Stimulated activated CD4-positive, alpha-beta T cell treated with anti-CD3 and anti-CD28 coated beads, Interleukin-4, amount 100 ng/mL, for 1 hour (primary cell): ENCODE measurements at places on chromosomes 7 and 10.
A peak's percentile ranks its signal among the peaks of the same experiment; 100 is the strongest.

GRCh38 chr10:94402843-94403379 is 570 bp downstream of the TBC1D12 start:
- peak; percentile 5 for DNase-seq

- no peak for DNase-seq
Measured at GRCh38 chr10:109019001-109019424, 904.3 kb downstream of the XPNPEP1 start.

- DNase-seq: no peak
Measured at GRCh38 chr7:99791021-99791420, 7.0 kb upstream of the CYP3A4 start.

DNA sequence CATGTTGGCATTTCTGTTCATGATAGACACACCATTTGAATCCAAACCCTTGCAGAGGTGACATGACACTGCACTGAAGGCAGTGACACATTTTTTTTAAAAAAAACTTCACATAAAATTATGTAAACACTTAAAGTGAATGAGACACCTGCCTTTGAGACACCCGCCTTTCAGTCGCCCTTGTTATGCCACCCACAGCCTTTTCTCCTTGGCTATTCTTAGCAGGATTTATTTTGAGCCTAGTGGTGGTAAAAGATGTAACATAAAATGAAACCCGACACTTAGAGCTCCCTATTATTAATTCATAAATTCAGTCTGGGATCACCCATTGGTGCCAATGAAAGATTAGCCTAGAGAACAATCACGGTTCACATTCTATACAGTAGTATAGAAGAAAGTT is 161.3 kb downstream of the DYNC1I1 start:
- no peak for DNase-seq

- no peak for DNase-seq
Measured at GRCh38 chr10:28928484-28928883, 251.2 kb downstream of the BAMBI start.

- no peak for DNase-seq
Measured at GRCh38 chr7:157046681-157047080, 36.2 kb upstream of the MNX1 start.

DNA sequence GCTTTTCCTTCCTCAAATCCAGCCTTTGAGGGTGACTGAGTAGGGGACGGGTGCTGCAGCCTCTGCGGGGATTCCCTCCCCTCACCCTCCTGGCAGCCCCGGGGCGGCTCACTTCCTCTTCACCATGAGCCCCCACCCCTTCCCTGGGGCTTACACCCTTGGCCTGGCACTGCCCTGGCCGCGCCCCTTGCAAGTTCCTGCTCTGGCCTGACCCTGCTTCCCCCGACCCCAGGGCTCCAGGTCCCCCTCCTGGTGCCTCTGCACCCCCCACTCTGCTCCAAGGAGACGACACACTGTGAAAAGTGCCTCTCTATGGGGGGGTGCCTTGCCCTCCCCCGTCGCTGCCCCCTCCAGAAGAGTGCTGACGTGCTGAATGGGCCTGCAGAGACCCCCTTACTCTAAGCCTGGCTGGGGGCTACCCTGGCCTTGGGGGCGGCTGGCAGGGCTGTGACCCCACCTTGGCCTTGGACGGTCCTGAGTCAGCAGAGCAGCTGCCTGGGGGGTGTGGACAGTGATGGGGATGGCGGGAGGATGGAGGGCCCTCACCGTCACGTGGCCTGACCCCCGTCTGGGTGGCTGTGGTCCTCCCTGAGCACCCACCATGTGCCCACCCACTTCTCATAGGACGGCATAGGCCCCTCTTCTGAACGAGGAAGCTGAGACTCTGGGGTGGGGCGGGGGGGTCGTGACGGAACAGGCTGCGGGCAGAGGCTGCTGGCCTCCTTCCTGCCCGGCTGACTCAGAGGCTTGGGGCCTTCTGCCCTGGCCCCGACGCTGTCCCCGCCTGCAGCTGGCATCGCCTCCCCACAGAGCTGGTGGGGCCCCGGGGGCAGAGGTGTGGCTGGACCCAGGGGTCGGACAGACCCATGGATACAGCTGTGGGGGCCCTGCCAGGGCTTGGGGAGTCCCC is 9.8 kb downstream of the LFNG start:
- no peak for DNase-seq

GRCh38 chr10:27446091-27446918 is 57.8 kb upstream of the RAB18 start:
- DNase-seq: no peak

GRCh38 chr10:2548071-2548470 is 519.3 kb upstream of the PFKP start:
- DNase-seq: no peak

GRCh38 chr10:128367807-128368206 is 241.6 kb upstream of the MKI67 start:
- no peak for DNase-seq

DNA sequence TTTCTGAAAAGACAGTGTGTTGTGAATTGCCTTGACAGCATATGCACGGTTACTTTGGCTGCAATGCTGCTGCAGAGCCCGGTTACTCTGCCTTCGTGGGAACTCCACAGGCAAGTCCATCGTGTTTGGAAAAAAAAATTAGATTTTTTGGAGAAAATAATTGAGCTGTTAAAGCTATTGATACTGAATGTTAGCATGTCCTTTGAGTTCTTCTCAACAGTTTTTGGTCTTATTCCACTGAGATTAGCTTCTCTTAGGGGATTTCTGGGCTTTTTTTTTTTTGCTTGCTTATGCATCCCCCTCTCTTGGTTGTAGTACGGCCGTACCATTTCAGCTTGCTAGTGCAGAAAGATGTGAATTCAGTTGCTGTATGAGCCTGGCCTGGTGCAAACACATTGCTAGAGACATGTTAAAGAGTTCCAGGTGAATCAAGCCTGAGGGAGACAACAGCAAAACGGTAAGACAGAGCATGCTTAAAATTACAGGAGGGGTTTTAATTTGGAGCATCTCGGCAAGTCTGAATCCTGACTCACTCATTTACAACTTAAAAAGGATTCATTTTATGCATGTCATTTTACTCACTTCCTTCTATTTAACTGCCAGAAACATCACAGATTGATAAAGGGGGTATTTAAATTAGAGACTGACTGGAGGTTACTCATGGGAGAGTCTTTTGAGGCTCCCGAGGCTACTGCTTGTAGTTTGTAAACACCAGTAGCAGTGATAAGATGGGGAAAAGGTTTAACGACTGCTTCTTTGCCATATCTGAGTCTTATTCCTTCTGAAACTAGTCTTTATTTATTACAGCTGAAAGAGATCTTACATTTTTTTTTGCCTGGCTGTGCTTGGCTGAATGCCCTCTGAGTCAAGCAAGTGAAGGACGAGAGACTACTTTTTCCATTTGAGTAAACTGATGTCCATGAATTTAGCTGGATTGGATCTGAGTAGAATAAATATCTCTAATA is 113.7 kb downstream of the CDK14 start:
- DNase-seq: no peak

GRCh38 chr10:32095116-32095733 is 39.0 kb upstream of the KIF5B start:
- no peak for DNase-seq

GRCh38 chr10:70410608-70411007 is 6.7 kb downstream of the EIF4EBP2 start:
- DNase-seq: no peak

- no peak for DNase-seq
Measured at GRCh38 chr10:102814453-102814871, 22.8 kb downstream of the CYP17A1 start.

DNA sequence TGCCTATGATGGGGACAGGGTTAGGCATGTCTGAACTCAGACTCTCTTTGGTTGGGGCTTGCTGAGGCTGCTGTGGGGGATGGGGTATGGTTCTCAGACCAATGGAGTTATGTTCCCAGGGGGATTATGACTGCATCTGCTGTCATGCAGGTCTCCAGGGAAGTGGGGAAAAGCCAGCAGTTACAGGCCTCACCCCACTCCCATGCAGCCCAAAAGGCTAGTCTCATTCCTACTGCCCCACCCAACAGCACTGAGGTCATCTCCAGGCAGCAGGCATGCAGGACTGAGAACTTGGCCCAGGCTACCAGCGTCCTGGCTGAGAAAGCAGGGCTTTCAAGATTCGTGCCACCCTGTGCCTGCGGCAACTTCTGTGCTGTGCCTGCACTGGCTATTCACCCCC is 373.3 kb downstream of the HTR7 start:
- DNase-seq: no peak

DNA sequence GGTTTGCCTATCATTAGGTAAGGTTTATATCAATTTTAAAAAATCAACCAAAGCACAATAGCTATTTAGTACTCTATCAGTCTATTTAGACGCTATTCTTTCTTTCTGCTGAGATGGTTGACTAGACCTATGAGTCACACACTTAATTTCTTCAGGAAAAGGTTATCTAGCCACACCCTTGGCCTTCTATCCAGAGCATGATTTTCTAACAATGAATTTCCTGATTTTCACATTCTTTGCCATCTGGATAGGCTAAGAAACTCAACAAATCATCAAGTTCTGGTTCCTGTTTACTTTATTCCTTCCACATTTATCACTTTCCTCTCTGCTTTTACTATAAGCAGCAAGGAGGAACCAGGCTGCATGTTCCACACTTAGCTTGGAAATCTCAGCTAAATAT is 8.1 kb downstream of the PRPS1L1 start:
- no peak for DNase-seq

DNA sequence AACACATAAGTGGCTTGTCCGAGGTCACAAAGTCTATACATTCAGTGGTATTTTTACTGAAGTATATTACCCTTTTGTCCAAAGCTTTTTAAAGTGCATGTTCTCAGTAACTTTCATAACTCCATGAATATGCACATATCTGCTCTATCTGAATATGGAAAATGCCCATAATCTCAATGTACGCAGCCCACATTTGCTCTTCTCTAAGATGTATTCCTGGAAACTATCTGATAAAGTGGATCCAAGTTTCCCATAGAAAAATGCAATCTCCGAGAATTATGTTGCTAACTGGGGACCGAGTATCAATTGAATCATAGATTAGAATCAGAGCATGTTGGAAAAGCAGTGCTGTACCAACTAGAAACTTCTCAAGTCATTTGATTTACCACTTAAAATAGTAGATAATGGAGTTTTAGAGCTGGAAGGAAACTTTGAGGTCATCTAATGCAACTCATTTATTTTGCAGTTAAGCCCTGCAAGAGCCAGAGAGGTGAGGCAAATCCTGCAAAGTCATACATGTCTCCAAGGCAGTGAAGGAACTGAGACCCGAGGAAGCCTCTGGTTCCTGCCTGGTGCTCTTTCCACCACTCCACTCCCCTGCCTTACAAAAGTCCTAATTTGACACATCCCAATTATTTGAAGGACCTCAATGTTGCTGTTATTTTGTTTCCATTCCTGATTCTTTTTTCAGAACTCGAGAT is 69.4 kb downstream of the CYCS start:
- no peak for DNase-seq

DNA sequence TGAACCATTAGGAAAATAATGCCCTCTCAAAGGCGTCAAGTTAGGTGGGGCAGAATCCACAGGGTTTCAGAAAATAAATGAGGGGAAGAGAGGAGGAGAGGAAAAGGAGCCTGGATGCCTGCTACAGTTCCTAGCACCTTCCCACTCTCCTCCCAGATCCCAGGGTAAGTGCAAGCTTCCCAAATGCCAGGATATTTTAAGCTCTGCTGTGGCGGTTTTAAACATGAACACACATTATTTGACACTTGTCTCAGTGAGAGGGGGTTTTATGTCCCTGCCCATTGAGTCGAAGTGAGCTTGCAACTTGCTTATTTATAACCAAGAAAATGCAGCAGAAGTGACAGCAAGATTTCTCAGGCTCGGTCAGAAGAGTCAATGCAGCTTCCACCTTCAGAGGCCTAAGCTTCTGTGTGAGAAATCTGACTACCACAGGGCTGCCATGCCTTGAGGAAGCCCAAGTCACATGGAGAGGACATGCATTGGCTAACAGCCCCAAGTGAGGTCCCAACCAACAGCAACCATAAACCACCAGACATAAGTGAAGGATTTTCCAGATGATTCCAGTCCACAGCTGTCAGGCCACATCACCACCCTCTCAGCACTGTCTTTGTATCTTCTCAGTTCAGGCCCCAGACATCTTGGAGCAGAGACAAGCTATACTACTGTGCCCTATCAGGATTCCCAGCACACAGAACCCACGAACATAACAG is 17.9 kb upstream of the BMPER start:
- no peak for DNase-seq

- DNase-seq: no peak
Measured at GRCh38 chr10:97923057-97923456, 73.4 kb downstream of the GOLGA7B start.

DNA sequence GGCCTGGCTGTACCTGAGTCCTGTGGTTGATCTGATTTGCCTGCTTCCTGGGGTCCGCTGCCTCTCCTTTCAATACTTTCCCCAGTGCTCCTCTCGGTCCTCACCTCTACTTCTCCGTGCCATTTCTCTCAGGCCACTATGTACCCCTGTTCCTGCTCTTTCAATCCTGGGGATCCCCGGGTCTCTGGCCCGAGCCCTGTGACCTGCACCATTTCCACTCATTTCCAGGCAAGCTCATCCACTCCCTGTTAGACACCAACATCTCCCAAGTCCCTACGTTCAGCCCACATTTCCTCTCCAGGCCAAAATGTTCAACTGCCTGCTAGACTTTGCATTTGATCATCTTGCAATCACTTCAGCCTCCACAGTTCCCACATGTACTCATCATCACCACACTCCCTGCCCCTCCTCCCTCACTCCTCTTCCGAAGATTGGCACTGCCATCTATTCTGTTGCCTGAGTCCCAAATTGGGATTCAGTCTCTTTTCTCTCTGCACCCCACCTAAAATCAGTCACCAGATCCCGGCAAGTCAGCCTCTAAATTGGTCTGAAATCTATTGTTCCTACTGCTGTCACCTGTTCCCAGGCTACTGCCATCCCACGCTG is 34.4 kb upstream of the ZMIZ1 start:
- no peak for DNase-seq

DNA sequence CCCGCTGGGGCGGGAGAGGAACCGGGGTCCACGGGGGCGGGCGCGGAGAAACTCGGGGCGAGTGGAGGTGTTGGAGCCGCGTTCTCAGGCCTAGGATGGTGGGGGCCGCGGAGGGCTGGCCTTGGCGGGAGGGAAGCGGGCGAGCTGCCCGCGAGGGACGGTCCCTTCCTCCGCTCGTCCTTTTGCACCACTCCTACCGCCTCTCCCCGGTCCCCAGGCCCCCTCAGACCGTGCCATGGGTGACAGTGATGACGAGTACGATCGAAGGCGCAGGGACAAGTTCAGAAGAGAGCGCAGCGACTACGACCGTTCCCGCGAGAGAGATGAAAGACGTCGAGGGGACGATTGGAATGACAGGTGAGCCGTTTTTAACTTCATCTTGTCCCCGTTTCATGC is 451 bp downstream of the SRRT start:
- no peak for DNase-seq
